NCI-H1930 (cell line): ENCODE measurements at places on chromosomes 2 and 18.

DNA sequence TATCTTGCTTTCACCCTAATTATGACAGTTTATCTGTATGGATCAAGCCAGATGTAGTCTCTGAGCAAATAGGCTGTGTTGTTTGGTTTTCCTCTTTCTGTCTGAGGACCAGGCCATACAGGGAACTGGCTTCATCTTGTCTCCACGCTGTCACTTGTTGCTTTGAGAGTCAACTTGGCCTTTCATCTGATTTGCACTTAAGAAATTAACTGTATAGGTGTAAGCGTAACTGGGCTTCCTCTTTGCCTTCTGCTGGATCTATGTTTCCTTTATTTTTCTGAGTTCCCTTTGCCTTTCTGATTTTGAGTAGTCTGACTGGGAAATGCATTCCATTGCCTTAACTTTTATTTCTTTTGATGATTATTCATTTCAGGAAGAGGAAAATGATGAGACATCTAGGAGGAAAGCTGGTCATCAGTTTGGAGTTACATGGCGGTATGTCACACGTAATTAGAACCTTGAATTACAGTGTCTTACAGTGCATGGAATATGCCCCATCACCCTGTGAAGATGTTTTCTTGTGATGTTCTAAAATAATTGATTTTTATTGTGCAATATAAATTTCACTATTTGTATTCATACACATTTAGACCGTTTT is 17.4 kb downstream of the PTCD3 start:
- DNase-seq = no peak

GRCh38 chr2:44100351-44100750 is 68.3 kb upstream of the PPM1B start:
- DNase-seq = no peak

- no peak for DNase-seq
Observed at GRCh38 chr2:209726311-209726710, 45.3 kb upstream of the UNC80 start.

GRCh38 chr2:54285451-54285850 is 29.4 kb upstream of the TSPYL6 start:
- DNase-seq = no peak

DNA sequence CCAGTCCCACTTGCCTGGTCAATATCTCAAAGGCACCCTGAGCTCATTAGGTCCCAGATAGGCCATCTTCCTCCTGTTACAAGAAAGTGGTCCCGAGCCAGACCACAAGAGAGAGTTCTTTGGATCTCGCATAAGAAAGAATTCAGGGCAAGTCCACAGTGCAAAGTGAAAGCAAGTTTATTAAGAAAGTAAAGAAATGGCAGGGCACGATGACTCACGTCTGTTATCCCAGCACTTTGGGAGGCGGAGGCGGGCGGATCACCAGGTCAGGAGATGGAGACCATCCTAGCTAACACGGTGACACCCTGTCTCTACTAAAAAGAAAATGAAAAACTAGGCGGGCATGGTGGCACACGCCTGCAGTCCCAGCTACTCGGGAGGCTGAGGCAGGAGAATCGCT is 10.8 kb upstream of the SMAD7 start:
- no peak for DNase-seq

- DNase-seq = no peak
Observed at GRCh38 chr2:25887624-25888242, 9.4 kb upstream of the ASXL2 start.

- DNase-seq = no peak
Observed at GRCh38 chr2:224875153-224875552, 159.0 kb upstream of the CCDC195 start.

DNA sequence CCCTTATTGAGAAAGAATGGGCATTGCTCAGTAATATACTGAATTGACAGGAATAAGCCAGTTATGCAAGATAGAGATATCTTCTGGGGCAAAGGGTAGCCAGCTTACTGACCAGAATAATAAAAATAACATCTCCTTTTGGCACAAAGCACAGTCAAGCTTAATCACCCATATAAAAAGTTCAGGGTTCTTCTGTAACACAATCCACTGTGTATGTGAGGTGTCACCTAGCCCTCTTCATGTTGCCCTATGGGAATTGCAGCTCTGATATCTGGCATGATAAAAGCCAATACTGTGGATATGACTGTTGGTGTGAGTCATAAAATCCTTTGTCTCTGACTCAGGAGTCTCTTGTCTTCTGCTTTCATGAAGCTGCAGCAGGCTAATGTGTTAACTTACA is 90.8 kb downstream of the DSEL start:
- no peak for DNase-seq

GRCh38 chr2:53235836-53236582 is 531.6 kb upstream of the CHAC2 start:
- no peak for DNase-seq

- no peak for DNase-seq
Observed at GRCh38 chr2:241951920-241952319, 82.4 kb downstream of the RTP5 start.

DNA sequence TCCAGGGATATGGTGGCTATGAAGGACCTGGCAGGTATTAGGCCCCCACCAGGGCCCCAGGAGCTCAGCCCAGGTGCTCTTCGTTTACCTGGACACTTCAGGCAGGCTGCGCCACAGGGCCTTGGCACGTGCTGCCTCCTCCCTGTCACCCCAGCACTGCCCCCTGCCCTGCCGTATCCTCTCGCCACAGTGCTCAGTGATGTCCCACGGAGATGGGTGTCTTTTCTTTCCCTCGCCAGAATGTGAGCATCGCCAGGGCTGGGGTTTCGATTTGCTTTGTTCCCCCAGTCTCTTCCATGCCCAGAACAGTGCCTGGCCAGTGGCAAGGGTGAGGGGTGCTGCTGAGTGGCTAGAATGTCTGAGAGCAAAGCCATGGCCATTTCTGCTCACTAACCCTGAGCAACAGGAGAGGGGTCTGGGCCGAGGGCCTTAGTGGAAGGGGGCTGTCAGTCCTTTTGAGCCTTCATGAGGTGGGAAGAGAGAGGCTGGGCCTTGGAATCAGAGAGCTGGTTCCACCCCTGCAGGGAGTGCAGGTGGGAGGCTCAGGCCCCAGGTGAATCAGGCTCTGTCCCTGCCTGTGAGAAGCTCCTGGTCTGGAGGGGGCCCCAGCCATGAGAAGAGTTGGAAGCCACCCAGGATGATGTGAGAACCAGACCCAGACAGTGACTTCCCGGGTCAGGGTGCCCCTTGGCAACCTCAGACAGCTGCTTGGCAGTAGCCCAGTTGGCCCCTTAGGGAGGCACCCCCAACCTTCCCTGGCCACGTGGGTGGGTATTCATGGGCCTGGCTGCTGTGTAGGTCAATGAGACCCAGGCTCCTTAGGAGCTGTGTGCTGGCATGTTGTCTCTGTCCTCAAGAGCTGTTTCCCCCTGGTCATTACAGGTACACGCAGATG is 129.9 kb upstream of the HS6ST1 start:
- no peak for DNase-seq

DNA sequence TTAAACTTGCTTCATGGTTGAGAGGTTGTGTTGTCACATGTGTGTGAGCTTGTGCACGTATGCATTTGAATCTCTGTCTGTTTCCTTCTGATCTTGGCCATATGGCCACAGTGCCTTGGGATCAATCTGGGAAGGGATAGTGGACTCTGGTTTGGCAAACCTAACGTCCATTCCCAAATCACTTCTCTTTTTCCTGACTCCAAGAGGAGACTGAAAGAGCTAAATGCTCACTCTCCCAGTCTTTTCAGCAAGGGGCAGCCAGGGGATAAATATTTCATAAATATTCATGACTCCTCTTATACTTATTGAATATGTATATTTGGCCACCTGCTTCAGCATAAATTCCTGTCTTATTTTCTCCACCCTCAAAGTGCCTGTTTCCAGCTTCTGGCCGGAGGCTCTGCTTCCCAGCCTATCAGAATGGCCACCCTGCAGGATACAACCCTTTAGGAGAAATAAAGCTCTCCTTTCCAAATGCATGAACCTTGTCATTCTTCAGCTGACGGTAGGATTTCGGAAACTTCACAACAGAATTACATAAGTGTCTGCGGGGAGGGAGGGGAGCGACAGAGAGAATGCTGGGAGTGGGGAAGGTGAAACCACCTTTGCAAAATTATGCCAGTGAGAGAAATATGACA is 112.2 kb upstream of the COPS8 start:
- DNase-seq = no peak

DNA sequence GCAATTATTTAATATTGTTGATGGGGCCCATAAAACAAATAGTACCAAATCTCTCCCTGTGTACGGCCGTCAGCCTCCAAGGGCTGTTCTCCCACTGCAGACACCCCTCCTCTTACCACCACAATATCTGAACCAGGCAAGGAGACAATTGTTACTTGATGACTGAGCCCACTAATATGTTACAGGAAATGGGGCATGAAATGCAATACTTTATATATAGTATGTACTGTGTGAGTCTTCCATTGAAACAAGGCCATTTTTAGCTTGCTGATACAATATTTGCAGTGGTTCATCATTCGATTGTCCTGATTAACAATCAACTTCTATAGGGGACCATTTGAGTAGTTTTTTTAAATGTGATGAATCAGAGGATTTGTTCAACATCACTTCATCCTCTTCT is 307.3 kb downstream of the GBX2 start:
- DNase-seq = no peak

- no peak for DNase-seq
Observed at GRCh38 chr2:53424902-53425301, 342.7 kb upstream of the CHAC2 start.

DNA sequence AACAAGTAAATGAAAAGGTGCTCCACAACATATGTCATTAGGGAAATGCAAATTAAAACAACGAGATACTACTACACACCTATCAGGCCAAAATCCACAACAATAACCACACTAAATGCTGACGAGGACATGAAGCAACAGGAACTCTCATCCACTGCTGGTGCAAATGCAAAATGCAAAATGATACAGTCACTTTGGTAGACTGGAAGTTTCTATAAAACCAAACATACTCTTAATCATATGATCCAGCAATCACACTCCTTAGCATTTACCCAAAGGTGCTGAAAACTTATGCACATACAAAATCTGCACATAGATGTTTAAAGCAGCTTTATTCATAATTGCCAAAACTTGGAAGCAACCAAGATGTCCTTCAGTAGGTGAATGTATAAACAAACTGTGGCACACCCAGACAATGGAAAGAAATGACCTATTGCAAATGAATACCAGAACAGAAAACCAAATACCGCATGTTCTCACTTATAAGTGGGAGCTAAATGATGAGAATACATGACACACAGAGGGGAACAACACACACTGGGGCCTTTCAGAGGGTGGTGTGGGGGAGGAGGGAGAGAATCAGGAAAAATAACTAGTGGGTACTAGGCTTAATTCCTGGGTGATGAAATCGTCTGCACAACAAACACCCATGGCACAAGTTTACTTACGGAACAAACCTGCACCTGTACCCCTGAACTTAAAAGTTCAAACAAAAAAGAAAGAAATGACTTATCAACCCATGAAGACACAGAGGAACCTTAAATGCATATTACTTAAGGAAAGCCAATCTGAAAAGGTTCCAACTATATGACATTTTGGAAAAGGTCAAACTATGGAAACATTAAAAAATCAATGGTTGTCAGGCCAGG is 80.4 kb downstream of the ASXL2 start:
- DNase-seq = no peak

- DNase-seq = no peak
Observed at GRCh38 chr18:24443870-24444269, 16.6 kb upstream of the HRH4 start.

- DNase-seq = no peak
Observed at GRCh38 chr18:61926532-61926931, 33.7 kb upstream of the RNF152 start.

DNA sequence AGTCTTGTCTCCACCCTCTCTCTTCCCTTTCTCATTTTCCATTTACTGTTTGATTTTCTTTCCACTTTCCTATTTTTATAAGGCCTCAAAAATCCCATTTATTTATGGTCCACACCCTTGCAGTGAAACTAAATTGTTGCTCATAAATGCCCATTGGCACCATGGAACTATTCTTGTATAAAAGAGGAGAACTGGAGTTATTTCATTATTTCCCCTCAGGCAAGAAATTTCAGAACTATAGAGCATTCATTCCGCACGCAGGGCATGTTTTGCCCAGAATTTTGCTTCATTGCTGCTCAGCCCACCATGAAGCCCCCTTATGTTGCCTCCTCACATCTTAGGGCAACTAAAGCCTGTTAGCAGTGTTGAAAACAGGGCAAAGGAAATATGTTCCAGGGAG is 113.7 kb upstream of the MMADHC start:
- DNase-seq = no peak

DNA sequence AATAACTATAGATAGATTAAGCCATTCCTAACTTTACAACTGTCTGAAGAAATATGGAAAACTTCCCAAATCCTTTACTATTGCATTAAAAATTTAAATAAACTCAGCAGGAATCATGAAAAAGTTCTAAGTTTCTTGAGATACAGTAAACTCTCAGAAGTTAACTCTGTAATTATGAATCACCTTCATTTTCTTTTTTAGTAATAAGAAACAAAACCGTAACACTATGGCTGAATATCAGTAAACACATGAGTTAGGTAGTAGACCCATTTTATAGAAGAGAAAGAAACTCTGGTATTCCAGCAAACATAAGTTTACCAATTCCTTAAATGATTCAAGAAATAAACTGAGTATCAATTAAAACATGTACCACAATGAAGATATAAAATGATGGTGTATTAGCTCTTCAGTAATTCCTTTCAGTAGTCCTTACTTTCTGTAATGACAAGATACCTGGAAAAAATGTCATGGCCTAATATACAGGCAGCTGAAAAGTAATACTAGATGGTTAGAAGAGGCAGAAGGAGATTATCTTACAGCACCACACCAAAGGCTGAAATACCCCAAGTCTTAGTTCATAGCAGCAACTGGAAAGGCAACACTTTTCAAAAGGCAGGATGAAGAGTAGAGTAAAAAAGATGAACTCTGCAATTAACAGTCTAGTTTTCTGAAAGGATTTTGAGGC is 11.5 kb downstream of the TRIP12 start:
- no peak for DNase-seq

DNA sequence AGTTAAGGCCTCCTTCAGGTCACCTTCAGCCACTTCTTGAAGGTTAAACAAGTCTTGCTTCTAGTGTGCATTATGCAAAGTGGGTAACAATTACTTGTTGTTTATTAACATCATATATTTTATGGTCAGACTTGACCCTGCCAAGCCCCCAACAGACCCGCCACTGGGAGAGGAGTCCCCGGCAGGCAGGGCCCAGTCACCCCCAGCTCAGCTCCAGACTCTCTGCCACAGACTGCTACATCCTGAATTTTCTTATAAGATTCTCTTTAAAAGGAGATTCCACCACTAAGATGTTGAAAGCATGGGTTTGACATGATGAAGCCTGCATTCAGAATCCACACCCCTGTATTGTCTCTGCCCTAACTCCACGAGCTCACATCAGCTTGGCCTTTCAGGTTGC is 174.3 kb upstream of the ARL4C start:
- DNase-seq = no peak

GRCh38 chr2:19900931-19901441 is 797 bp downstream of the TTC32 start:
- no peak for DNase-seq
